ENCODE measurements at places on chromosomes 13 and 19. TPM values are rescaled to one million over a fixed set of nuclear protein-coding genes. Genes with fewer than 3 reads are reported as not detected.

The TTYH1 gene
- polyA plus RNA-seq, result 0.32 TPM

DNA sequence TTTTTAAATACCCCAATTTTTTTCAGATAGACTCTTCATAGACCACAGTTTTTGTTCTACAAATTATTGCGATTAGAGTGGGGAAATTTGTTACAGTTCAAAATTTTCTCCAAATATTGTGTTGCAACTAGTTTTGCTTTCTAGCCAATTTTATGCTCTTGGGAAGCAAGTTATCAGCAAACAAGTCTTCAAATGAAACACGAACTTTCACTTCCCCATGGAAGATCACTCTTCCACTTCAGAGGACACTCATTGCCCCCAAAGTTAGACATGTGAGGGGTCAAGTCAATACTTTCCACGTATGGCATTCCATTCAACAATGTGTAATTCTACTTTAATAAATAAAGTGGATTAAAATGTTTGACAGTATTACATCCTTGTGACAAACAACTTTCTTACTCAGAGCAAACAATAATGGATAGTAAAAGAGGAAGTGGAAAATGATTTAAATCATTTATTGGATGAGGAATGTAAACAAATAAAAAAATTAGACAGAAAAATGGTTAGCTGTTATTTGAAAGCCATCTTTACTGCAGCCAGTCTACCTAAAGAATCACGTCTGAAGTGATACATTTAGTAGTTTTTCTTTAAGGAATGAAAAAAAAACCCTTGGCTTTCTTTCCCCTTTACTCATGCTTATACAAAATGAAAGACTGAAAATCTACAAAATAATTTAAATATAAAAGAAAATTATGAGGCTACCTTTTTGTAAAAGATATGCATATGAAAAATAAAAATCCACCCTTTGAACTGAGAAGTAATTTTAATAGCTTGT is 41.2 kb upstream of the TNFSF11 start:
- DNase-seq, result no peak

The IL11 gene
- polyA plus RNA-seq, result 91.7 TPM

GRCh38 chr13:22929381-22930126 is 251.2 kb upstream of the SGCG start:
- no peak for DNase-seq

DNA sequence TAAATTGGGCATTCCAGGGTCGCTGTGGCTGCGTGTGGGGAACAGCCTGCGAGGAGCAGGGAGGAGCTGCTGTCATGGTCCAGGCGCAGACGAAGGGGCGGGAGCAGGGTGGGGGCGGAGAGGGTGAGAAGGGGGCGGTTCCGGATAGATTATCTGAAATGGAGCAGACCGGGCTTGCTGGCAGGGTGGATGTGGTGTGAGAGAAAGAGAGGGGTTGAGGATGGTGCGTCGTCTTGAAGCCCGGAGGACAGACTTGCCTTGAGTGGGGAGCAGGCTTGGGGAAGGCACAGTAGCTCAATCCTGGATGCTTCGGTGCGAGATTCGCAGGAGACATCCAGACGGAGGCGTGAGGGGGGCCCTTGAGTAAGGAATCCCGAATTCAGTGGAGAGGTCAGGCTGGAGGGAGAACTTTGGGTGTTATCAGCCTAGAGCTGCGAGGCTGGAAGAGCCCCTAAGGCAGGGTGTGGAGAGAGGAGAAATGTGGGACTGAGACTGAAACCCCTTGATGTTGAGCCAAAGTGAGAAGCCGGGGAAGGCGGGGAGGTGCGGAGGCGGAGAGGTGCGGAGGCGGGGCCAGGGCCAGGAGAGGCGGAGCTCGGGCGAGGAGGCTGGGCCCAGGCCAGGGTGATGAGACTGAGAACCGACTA is 40.6 kb downstream of the DPF1 start:
- no peak for DNase-seq

GRCh38 chr13:100301418-100301817 is 212.5 kb downstream of the PCCA start:
- DNase-seq, result no peak

The CNMD gene
- polyA plus RNA-seq, result not detected

GRCh38 chr13:42873081-42873480 is 91.7 kb downstream of the FAM216B start:
- DNase-seq, result no peak

DNA sequence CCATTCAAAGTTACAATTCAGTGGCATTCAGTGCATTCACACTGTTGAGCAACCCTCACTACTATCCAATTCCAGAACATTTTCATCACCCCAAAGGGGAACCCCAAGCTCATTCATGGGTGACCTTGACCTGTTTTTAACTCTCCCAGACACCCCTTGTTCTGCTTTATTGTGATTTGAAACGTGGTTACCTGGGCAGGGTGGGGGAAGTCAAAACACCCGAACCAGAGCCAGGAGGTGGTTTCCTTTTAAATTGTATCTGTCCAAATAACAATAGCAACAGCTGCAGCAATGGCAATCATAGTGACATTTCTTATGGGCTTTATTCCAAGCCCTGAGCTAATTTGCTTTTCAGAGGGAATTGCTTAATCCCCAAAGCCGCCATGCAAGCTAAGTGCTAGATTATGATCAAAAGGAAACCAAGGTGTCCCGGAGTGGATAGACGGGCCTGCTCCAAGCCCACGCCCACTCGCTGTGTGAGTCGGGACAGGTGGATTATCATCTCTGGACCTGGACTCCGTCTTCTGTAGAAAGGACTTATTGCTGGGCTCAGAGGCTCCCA is 6.1 kb downstream of the PTGIR start:
- DNase-seq, result no peak

- DNase-seq, result no peak
Observed at GRCh38 chr19:41435936-41436673, 3.6 kb downstream of the DMAC2 start.

The P2RY11 gene
- polyA plus RNA-seq, result 6.4 TPM

The IGFL2 gene
- 0.21 TPM for polyA plus RNA-seq

DNA sequence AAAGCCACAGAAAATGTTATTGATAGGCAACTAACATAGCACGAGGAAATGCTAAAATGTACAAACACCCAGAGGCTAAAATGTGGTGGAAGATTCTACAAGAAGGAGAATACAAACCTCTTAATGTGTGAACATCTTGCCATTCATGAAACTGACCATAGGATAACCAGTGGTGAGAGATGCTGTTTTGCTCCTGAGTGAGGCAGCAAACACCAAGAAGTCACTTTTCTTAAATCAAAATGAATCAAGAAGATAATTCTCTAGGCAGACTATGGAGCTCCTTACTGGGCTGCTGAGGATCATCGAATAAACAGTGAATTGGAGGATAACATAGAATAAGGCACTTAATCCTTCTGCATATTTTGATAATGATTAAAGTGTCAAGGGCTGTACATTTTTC is 375.4 kb upstream of the SLITRK6 start:
- DNase-seq, result no peak

DNA sequence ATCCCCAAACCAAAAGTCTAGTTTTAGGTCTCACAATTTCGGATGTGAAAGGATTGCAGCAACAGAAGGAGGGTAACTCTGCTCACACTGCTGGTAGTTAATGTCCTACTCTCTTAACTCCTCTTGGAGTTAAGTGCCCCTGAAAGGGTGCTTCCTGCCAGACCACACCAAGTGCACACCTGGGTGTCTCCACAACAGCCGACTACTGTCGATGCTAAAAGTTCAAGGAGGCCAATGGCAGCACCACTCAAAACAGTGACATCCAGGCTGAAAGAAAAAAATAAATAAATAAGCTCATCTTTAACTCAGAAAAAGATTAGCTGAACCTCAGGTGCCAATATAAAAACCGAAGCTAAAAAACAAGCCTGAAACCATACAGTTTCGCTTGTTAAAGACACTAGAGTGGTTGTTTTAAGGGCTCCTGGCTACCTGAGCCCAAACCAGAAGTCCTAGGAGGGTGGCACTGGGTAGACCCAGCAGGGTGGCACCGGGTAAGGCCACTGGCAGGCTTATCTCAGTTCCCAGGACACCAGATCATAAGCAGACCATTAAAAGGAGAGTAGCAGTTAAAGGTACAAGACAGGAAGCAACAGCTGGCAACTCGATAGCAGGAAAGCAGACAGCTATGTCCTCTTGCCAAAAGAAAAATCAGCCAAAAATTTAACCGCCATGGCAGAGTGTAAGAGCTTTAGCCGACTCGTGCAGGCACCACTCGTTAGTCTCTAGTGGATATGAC is 39.3 kb downstream of the BRD4 start:
- no peak for DNase-seq

The GTPBP3 gene
- 17.9 TPM for polyA plus RNA-seq

The SMAD9 gene
- 0.05 TPM for polyA plus RNA-seq

The CCL25 gene
- polyA plus RNA-seq, result not detected

The MBD3 gene
- polyA plus RNA-seq, result 39.2 TPM

The IGSF23 gene
- polyA plus RNA-seq, result 0.35 TPM

DNA sequence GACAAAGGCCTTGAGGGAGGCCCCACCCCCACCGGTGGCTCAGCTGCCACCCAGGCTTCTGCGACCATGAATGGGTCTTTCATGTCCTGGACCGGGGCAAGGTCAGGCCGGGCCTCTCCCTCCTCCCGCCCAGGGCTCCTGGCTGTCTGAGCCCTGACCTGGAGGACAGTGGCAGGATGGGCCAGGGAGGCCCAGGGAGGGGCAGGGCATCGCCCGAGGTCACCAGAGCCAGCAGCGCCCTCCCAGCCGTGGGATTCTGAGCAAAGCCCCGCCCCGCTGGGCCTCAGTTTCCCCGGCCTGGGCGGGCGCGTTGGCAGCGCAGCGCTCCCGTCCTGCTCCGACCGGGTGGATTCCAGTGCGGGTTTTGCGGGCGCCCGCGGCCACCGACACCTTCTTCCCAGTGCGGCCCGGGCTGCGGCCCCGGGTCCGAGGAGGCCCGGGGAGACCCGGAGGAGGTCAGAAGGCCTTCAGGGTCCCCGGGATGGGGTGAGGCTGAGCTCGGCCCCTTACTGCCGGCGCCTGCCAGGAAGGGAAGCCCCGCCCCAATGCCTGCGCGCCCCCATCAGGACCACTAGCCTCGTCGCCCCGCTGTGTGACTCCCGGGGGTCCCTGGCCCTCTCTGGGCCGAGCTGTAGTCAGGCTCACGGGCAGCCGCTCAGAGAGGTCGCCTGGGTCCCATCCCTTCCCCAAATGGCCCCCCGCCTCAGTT is 24.6 kb upstream of the SEMA6B start:
- DNase-seq, result no peak

The ZNF320 gene
- polyA plus RNA-seq, result not detected

DNA sequence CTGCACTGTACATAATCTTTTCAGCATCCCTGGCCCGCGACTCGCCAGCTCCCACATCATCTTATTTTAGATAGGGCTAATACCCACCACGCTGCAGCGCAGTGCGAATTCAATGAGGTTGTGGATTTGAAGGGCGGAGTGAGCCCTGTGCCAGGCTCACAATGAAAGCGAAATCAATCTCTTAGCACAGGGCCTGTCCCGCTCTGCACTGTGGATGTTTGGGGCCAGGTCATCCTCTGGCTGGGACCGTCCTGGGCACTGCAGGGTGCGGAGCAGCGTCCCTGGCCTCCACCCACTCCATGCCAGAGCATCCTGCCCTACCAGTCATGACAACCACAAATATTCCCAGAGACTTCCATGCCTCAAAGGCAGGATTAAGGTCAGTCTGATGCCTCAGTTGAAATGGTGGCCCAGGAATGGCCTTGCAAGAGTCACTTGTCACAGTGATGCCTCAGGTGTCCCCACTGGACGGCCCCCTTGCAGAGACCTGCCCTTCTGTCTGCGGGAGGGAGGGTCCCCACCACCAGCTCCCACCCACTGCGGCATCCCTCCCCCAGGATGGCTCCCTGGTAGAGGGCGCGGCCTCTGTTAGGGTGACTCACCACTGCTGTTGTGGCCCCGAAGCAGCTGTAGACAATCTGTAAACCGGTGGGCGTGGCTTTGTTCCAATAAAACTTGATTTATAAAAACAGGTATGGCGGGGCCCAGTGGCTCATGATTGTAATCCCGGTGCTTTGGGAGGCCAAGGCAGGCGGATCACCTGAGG is 5.6 kb downstream of the UHRF1 start:
- peak; percentile 73 for DNase-seq

- no peak for DNase-seq
Observed at GRCh38 chr19:10110076-10110971, 1.2 kb upstream of the P2RY11 start.

GRCh38 chr19:33868788-33869412 is 72.2 kb downstream of the KCTD15 start:
- no peak for DNase-seq

The CCDC70 gene
- not detected for polyA plus RNA-seq

DNA sequence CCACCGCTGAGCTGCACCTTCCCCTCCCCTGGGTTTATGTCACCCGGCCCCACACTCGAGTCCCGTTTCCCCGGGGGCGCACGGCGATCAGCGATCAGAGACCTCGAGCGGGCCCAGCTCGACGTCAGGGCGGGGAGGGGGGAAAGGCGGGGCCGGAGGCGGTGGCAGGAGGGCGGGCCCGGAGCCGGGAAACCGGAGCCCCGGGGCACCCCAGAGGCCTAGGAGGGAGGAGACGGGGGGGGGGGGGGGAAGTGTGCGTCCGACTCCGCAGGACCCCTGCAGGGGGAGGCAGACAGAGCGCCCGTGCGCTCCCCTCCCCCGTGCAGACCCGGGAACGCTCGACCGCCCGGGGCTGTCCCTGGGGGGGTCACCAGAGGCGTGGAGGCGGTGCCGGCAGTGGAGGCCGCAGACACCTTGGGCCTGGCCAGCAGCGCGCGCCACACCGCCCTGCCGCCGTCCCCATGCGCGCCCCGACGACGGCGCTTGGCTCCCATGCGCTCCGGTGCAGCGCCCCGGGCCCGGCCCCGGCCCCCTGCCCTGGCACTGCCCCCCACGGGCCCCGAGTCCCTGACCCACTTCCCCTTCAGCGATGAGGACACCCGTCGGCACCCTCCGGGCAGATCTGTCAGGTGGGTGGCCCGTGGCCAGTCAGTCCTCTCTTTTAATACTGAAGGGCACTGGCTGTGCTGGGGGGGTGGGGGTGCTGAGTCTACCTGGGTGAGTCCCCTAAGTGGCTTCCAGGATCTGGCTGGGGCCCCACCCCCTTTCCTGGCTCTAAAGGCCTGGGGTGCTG is 11.8 kb downstream of the PDE4A start:
- DNase-seq, result no peak

GRCh38 chr19:10365518-10365917 is 14.9 kb downstream of the TYK2 start:
- no peak for DNase-seq

DNA sequence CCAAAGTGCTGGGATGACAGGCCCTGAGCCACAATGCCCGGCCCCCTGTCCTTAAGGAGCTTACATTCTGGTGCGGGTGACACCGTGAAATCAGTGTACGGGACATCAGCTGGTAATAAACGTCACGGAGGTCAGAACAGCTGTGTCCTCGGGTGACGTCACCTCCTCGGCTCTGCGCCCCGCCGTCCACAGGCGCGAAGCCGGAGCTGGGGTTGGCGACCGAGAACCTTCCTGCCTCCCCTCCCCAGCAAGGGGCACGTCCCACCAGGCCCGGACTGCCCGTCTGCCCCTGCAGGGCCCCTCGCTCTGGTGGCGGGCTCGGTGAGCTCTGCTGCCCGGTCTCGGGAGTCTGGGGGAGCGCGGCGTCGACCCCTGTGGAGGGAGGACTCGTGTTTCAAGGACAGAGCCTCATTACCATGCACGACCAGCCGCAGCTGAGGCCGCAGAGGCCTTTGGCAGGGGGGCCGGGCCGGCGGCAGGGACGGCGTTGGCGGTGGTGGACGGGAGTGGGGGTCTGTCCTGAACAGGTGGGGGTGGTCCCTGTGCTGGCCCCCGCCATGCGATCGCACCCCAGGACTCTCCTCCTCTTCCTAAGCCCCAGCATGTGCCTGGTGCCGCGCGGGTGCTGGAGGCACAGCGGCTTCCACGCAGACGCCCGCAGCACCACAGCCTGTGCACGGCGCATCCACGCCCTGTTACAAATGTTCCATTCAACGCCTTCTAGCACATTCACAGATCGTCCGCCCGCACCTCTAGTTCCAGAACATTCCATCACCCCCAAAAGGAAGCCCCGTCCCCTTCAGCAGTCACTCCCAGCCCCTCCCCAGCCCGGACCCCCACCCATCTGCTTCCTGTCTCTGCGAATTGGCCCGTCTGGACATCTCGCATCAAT is 5.4 kb downstream of the LINGO3 start:
- no peak for DNase-seq

The CFAP97D2 gene
- not detected for polyA plus RNA-seq

All from A549 (cell line).